ENCODE measurements at places on chromosomes 6 and 20.

DNA sequence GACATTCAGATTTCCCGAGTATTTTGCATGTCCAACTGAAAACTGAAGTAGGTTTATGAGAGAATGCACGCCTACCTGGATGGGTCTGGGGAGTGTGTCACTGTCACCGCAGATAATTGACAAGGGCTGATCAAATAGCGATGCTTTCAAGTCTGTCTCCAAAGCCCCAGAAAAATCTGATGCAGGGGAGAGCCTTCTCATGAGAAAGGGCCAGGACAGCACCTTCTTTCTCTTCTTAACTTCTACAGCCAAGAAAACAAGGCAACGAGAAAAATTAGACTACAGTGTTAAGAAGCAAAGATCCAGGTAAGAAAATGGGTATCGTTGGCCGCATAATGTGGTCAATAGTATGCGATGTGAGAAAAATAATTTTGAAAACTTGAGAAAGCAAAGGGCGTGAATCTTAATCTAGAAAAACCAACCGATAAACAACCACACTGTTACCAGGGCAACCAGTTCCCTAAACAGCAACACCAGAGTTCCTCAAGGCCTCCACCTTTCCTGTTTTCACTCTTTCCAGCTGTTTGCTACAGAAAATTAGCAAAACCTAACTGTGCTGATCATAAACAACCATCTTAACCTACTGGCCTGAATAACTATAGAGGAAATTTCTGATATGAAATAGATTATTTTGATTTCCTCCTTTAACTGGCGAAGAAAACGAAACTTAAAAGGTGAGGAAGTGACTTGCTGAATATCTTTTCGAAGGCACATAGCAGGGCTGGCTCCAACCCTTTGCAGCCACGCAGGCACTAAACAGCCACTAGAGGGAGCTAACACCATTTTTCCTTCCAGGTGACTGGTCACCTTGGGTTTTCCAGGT, 2.6 kb downstream of the TAGAP start:
- peak; percentile 54 for DNase-seq

DNA sequence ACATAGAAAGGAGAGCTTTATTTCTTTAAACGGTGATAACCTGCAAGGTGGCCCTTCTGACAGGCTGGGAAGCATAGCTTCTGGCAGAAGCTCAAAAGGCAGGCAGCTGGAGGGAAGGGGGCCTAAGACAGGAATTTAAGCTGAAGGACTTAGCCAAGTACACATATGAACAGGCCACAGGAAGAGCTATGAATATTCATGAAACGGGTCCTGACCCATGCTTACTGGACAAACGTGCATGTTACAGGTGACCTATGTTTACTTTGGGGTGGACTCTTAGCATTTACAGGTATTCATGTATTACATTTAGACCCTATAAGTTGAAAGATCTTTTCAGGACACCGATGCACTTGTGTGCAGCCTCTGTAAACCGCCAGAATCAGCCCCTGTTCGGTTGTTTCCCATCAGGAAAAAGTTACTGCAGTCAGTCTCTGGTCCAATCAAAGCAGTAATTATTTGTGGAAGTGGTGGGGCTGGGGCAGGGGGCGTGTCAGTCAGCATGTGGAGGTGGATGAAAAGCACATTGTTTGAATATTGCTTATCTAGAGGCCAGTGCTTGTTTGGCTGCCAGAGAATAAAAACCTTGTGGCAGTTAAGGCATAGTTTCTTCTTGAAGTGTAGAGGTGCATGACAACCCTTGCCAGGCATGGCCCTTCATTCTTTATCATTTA, 2.9 kb upstream of the GZF1 start:
- DNase-seq, result no peak

DNA sequence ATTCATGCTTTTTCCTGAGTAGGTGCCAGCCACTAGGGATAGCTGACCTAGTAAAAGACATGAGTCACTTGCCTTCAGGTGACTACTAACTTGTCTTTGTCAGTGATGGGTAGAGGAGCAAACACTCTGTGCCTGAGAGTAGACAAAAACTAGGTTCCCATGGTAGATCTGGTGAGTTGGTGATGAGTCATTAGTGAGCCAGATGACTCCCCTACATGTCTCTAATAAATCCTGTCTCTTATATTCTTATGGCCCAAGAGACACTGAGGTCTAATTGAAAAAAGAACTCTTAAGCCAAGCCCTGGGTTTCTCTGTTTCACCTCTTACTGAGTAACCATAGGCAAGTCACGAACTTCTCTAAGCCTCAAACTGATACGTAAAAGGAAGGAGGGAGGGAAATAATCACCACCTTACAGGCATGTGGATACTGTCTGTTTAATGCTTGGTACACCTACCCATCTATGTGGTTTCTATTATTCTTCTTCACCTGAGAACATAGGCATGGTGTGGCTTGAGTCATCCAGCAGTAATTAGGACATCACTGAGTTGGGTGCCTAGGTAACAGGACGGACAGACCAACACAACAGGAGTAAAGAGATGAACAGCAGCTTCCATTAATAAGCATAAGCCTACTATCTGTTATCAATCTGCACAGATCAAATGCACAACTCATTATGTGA, 20.3 kb downstream of the TTPAL start:
- no peak for DNase-seq

GRCh38 chr6:148423601-148424270, 81.1 kb downstream of the SASH1 start:
- no peak for DNase-seq

- no peak for DNase-seq
Observed at GRCh38 chr20:46557231-46557956, 6.9 kb upstream of the OCSTAMP start.

- DNase-seq, result no peak
Observed at GRCh38 chr6:51166914-51167313, 348.2 kb downstream of the TFAP2B start.

- DNase-seq, result no peak
Observed at GRCh38 chr6:67292169-67292568, 1342.9 kb upstream of the ADGRB3 start.

- no peak for DNase-seq
Observed at GRCh38 chr6:36129941-36130666, at the start of gene MAPK13. MAPK13 (plus strand) TSS chr6:36130513; CDS start chr6:36130583, 70 bp downstream.

DNA sequence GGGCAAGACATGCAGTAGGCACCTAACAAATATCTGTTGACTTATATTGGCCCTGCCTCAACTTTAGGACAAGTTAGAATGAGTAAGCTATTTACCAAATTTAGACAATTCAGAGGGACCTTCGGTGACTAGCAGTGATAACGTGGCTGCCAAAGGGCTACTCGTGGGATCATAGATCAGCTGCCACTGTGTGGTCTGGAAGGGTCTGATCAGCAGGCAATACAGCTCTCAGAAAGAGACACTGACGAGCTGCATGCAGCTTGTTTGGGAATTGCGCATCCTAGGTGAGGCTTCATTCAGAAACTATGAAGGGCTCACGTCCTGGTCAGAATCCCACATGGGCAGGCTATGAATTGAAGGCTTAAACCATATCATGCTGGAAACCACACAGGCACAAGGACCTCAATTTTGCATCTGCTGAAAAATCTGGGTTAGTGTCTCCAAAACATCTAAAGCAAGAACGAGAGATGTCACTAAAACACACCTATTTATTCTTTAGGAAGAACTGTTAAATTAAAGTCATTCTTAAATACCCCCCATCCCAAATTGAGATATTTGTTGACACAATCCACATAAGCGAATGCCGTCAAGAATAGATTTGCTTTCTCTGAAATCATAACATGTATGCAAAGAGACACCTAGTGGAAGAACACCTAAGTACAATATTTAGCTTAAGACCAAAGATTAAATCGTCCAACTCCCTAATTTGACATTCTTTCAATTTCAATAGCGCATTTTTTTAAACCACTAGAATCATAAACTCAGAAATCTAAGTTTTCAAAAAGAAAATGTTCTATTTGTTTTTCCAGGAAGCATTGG, 79.6 kb downstream of the IPCEF1 start:
- no peak for DNase-seq

DNA sequence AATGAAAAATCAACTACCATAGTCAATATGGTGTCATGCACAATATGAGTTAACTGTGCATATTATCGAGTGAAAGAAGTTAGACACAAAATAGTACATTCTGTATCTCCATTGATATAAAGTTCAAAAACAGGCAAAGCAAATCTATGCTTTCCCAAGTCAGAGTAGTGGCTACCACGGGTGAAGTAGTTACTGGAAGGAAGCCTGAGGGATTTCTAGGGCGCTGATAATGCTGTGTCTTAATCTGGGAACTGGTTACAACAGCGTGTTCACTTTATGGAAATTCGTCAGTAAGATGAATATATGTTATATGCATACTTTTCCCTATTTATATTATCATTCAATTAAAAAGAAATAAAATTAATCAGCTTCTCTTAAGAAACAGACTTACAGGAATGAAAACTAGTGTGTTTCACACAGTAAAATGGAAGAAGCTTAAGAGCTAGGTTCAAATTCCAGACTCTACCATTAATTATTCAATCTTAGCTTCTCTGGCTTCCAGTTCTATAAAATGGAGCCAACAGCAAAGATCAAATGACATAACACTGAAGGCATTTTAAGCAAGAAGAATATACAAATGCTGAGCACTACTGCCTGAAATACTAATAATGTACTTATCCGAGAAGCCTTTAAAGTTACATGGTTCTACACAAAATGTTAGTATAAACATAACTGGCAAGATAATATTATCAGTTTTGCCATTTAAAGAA, 19.2 kb downstream of the BACH2 start:
- no peak for DNase-seq

DNA sequence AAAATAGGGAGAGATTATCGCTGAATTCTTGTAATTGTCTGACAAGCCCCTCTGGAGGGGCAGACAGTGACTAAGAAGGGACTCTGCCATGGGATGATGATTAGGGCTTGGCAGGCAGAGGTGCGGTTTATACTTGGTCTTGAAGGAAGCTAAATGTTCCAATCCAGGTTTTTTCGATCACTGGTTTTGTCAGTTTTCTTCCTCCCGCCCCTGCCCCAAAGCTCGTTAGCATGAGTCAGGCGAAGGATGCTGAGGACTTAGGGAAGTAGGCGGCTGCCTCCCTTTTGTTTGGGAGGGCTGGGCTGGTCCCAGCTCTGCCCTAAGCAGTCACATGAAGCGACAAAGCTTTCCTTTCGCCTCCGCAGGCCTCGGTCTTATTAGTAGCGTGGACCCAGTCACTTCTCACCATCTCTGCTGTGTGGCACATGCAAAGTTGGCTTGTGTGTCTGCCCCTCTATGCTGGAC, 314.2 kb downstream of the CDC5L start:
- DNase-seq, result peak; percentile 30

DNA sequence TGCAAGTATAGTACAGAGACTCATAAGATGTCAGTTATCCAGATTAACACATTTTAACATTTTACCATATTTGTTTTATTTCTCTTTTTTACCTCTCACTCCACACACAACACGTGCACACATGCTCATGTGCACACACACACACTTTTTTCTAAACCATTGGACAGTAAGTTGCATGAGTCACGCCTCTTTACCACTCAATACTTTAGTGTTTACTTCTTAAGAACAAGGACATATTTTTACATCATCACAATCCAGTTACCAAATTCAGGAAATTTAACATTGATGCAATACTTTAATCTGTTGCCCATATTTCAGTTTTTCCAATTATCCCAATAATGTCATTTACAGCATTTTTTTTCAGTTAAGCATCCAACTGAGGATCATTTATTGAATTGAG, 109.0 kb downstream of the RIN2 start:
- no peak for DNase-seq

- DNase-seq, result no peak
Observed at GRCh38 chr20:58081846-58082245, 146.6 kb downstream of the ANKRD60 start.

DNA sequence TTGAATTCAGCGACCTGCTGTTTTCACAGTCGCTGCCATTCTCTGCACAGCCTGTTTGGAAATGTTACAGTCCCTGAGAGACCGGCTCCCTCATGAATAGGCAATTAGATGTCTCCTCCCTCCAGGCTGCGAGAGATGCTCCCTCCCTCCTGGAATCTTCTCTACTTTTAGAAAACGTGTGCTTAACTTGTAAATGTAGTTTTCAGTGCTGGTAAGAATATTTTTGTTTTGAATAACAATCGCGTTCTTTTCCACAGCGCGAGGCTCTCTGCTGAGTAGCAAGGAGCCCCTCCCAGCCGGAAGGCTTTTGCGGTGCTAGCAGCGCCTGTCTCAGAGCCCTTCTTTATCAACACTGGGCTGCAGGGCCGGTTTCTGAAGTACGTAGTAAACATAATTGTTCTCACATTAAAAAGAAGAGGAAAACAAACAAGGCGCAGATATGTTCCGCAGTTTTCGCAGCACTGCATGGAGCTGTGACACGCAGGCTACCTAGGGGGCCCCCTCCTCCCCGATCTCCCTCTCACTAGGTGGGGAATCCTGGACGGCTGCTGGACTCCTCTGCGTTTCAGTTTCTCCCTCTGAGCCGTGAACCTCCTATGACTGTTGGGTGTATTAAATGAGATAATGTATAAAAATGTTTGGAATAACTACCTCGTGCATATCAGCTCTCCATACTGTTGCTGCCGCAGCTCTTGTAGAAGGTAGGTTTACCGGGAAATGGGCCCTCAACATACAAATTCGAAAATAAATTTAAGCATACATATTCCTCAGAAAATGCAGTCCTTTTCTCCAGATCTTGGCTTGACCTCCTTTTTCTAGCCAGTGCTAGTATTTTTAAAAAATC, 79.0 kb upstream of the SPACA1 start:
- DNase-seq, result peak; percentile 8

GRCh38 chr6:129989396-129989795, 29.0 kb upstream of the L3MBTL3 start:
- no peak for DNase-seq

DNA sequence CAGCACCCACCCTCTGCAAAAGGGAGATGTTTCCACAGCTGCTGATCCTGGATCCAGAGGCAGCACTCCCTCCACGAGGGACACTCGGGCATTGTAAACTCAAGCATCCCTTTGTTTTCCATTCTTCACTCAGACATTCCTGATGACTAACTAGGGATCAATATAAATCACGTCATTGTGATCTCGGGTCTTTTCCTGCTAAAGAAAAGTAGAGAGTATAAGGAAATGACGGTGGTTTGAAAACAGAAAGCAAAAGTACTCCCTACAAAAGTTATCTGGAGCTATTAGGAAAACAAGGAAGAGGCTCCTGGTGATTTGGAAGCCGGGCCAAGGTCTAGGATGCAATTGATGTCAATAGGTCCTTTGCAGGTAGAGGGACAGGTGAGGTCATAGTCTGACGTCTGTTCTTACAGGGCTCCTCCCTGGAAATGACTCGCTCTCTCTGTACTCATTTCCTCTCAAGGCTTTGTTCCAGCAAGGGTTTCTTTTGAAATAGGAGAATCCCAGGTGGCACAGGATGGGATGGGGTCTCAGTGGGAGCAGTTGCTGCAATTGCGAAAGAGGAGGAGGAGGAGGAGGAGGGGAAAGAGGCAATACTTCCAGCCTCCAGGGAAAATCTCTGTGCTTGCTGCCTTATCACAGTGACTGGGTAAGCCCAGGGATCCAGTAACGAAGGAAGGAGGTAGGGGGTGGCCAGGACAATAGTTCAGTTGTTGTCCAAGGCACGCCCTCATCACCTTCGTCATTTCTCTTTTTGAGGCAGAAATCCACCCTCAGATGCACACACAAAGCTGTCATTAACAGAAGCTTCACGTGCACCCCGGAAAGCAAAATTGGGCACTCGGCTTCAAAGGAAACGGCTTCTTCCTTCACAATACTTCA, 222.8 kb downstream of the LY86 start:
- DNase-seq, result peak; percentile 44

- DNase-seq, result no peak
Observed at GRCh38 chr6:44489910-44490604, 102.6 kb downstream of the CDC5L start.
